G401 (cell line): ENCODE measurements at places on chromosomes 6 and 20. TPM values are rescaled to one million over a fixed set of nuclear protein-coding genes. Genes with fewer than 3 reads are reported as not detected.

- no peak for DNase-seq
Measured at GRCh38 chr20:14830899-14831298, 493.5 kb upstream of the FLRT3 start.

DNA sequence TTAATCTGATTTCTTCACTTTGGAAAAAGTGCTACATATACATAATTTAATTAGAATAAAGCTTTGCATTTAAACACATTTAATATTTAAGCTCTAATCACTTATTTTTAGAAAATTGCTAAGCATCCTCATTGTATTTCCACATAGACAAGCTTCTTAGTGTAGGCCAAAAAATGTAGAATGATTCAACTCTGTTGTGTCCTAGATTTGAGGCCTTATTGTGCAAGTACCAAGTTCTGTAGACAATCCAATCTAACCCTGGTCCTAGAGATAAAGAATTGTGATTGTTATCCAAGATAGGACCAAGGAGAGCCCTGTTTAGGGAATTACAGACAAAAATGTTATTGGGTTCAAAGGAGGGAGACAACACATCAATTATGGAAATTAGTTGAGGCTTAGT, 27.6 kb downstream of the MRAP2 start:
- DNase-seq = no peak

The PLAGL2 gene
- total RNA-seq = 1.3 and 3.6 TPM in 2 replicates

GRCh38 chr20:32139947-32140346, 30.4 kb downstream of the TM9SF4 start:
- DNase-seq = no peak

The IL20RA gene
- total RNA-seq = not detected in 2 replicates

The FABP7 gene
- total RNA-seq = not detected in 2 replicates

The ZNF311 gene
- total RNA-seq = not detected in 2 replicates
